ENCODE measurements at places on chromosomes 13 and 19. TPM values are rescaled to one million over a fixed set of nuclear protein-coding genes. Genes with fewer than 3 reads are reported as not detected.

The TEX101 gene
- not detected for total RNA-seq

The ATP4B gene
- total RNA-seq: not detected

The SBSN gene
- total RNA-seq: 2.5 TPM

The ERCC5 gene
- total RNA-seq: 15.4 TPM

Data from A549 treated with CORT108297 at 1 μM for 4 hours (cell line).